NCI-H69 (cell line): ENCODE measurements at places on chromosomes 12 and 14.
A peak's percentile ranks its signal among the peaks of the same experiment; 100 is the strongest.

GRCh38 chr14:99479906-99480869 is at the start of gene SETD3:
SETD3 (minus strand) TSS chr14:99480859; CDS start chr14:99465805, 15,054 bp downstream.
- DNase-seq, result peak; percentile 66

DNA sequence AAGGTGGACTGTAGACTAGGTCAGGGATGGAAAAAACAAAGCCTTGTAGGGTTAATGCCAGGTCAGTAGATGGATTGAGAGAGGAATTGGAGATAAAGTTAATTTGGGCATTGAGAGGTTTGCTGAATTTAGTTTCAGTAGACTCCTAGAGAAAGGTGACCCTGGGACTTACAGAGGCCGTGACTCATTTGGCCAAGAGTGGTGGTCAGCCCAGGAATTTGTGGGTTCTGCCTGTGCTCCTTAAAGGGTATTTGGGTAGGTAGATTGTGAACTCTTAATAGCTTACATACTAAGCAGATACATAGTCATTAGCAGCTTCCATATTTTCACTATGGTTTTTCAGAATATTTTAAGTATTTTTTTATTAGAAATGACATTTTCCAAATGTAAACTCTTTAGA is 21.8 kb downstream of the PLEKHA5 start:
- DNase-seq, result no peak

DNA sequence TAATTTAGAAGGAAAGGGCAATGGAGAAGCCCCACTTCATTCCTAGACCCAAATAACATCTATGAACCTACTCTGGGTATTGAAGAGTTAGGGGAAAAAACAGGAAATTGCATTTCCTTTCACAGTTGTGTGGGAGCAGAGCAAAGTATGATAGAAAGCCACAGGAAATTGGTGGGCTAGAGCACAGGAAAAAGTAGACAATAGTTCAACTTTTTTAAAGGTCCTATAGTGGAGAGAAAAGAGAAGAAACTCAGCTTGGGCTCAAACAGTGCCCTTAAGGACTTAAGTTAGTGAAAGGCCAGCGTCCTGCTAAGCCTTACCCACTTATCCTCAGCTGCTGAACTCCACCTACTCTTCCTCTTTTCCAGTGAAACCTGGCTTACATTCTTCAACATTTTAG is 258.1 kb downstream of the DPY19L2 start:
- DNase-seq, result no peak

- DNase-seq, result peak; percentile 55
Observed at GRCh38 chr14:54564071-54564867, 2.7 kb upstream of the SAMD4A start.

DNA sequence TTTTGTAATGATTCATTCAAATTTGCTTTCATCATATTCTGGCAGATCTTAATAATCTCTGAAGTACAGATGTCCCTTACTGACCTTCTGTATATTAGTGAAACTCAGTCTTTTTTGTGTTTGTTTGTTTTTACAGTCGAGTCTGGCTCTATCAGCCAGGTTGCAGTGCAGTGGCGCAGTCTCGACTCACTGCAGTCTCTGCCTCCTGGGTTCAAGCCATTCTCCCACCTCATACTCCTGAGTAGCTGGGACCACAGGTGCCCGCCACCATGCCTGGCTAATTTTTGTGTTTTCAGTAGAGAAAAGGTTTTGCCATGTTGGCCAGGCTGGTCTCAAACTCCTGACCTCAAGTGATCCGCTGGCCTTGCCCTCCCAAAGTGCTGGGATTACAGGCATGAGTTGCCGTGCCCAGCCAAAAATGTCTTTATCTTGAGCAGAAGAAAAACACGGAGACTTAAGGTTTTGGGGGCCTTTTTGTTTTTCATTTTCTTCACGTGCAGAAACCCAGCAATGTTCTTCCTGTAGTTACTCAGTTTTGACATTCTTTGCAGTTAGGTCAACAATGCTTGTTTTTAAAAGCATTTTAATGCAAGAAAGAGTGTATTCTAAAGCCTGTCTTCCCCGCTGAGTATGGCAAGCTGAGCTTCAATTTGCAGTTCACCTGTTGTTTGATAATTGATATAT is 79.5 kb downstream of the FAR2 start:
- DNase-seq, result no peak

DNA sequence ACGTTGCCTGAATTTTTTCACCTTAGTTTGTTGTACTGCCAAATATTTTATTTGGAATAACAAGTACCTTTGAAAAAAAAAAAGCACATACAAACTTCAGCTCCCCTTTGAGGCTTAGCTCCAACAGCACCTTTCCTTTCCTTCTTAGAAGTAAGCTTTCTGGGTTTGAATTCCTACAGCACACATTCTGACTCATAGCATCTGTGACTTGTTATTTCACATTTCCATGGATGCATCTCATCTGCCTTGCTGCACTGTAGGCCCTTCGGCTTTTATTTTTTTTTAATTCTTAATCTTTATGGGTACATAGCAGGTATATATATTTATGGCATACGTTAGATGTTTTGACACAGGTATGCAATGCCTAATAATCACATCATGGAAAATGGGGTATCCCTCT is 7.2 kb downstream of the LGALS3 start:
- no peak for DNase-seq

DNA sequence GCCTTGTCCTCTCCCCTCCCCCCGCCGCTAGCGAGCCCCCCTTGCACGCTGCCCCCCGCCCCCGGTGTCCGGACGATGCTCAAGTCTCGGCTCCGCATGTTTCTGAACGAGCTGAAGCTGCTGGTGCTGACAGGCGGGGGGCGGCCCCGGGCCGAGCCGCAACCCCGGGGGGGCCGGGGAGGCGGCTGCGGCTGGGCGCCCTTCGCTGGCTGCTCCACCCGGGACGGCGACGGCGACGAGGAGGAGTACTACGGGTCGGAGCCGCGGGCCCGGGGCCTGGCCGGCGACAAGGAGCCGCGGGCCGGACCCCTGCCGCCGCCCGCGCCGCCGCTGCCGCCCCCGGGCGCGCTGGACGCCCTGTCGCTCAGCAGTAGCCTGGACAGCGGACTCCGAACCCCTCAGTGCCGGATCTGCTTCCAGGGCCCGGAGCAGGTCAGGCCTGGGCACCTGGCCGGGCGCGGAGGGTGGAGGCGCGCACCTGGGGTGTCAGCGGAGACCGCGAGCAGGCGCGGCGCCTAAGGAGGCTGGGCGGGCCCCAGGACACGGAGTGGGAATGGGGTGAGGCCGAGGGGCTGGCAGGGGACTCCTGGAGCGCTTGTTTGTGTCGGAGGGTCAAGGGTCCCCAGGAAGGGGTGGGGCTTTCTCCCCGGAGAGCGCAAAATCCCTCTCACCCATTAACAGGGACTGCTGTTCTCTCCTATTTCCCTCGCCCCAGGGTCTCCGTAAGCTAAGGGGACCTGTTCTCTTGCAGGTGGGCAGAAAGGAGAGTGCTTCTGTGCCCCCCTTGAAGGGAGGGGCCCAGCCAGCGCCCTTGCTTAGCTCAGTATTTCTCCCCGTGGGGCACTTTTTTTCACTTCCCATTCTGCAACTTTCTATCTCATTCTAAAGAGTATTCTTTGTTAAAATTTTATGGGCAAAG is 810 bp downstream of the MARCHF9 start:
- peak; percentile 83 for DNase-seq

DNA sequence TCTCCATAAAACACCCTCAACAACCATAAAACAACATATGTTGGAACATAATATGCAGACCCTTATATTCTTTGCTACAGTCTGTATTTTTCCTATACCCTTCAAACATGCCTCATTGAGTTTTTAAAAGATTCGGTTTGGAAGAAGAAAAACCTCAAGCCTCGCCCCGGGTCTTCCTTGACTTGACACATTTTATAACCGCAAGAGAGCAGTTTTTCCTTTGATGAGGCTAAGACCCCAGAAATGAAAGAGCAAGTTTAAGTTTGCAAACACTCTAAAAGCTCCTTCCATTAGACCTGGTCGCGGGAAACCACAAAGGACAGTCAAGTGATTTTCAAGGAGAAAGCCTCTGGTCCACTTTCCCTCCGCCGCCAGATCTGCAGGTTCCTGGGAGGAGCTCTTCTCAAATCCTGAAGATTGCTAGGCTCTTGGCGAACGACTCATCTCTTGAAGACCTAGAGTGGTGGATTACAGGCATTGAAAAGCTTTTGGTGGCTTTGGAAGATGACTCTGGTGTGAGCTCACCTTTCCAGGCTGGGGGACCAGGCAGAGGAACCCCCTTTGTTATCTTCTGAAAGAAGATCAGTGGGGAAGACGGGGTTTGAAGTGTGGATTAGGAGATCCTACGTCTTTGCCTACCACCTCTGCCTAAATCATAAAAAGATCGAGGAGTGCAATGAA is at the start of gene ASCL4:
ASCL4 (plus strand) TSS at position 356 of the 681 bp plus-strand sequence. CDS start 515 bp downstream, outside the sequence.
- no peak for DNase-seq

DNA sequence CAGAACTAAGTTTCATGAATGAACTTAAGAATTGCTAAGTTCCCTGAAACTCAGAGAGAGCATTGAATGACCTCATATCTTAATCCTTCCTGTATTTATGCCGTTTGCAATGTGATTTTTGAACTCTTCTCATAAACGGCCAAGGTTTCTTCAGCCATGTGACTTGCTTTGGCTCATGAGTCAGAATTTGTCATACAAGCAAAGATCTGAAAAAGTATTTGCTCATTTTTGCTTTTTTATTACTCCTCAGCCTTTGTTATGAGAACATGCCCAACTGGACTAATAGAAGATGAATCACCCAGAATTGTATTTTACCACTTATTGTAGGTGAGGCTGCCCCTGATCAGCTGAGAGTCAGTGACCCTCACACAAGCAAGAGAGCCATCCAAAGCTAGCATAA is 693.8 kb downstream of the BCL11B start:
- no peak for DNase-seq

GRCh38 chr12:53173085-53173715 is 7.3 kb upstream of the ZNF740 start:
- no peak for DNase-seq

DNA sequence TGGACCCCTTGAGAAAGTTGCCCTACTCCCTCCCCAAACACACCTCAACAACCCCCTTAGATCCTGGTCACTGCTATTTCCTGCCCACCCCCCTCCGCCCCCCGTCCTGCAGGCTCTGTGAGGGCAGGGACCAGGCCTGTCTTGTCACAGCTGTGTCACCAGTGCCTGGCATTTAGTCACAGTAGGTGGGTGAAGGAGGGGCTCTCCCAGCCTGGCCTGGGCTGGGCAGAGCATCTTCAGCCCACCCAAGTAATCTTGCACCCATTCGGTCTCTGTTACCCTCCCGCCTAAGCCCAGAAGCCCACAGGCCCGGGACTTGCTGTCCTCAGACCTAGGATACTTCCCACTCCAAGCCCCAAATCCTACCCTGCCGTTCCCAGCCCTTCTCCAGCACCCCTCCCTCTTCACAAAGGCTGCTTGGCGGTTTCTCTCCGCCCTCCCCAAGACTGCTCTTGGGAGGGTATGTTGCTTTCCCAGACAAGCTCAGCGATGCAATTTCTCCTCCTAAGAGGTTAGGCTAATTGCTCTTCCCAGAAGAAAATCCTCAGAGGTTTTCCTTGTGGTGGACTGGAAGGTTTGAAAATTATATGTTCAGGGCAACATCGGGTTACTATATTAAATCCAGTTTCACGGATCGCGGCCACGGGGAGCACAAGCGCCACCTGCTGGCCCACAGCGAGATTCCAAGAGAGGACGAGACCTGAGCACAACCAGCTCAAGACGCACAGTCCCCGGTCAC is 50.8 kb upstream of the ZFP36L1 start:
- peak; percentile 75 for DNase-seq

GRCh38 chr14:99034711-99035171 is 237.3 kb downstream of the BCL11B start:
- no peak for DNase-seq

DNA sequence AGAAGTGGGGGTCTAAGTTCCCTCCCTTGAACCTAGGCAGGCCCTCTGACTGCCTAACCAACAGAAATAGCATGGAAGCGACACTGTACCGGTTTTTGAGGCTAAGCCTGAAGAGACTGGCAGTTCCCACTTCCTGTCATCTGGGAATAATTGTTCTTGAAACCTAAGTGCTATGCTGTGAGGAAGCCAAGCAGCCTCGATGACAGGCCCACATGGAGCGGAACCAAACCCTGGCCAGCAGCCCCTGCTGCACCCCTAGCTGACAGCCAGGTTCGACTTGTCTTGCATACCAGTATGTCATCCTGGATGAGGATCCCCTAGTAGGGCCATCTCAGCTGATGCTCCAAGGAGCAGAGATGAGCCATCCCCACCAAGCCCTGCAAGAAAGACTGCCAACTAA is 6.4 kb upstream of the GPR68 start:
- DNase-seq, result peak; percentile 62

- DNase-seq, result no peak
Observed at GRCh38 chr14:101808894-101809670, 47.6 kb downstream of the PPP2R5C start.

DNA sequence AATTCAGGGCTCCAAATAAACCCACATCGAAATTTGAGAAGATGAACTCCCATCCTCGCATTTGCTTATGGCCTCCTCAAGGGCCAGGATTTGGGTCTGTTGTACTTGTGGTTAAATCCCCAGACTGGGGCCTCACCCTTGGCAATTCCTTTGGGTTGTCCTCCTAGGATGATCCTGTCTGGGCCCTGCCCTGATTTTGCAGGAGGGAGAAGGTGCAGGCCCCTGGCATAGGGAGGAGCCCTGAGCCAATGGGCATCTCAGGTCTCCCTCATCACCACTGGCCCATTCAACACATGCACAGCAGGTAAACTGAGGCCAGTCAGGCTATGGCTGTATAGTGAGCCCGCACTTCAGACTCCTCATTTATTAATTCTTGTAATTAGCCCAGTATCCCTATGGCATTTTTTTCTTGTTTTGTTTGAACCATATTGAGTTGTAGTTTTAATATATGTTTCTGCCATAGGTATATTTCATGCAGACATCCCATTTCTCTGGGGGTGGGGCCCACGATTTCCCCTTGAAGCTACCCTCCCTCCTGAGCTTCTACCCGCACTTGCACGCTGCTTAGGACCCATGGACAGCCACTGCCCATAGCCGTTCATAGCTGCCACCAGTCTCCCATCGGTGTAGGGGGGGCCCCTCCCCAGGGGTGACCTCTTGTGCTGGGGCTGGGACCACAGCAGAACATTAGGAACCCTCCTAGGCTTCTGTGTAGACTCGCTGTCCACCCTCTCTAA is 67.1 kb upstream of the DDX11 start:
- no peak for DNase-seq

- no peak for DNase-seq
Observed at GRCh38 chr14:102551995-102552705, 40.3 kb upstream of the RCOR1 start.

- DNase-seq, result no peak
Observed at GRCh38 chr12:77401770-77402081, 336.4 kb upstream of the E2F7 start.

- DNase-seq, result no peak
Observed at GRCh38 chr12:109157986-109158385, 41.6 kb downstream of the ACACB start.

GRCh38 chr12:104222976-104223375 is 7.4 kb downstream of the TXNRD1 start:
- DNase-seq, result no peak

GRCh38 chr12:77943466-77943865 is 112.8 kb downstream of the NAV3 start:
- no peak for DNase-seq
